ENCODE measurements at places on chromosomes 6 and 20. TPM values are rescaled to one million over a fixed set of nuclear protein-coding genes. Genes with fewer than 3 reads are reported as not detected.

Gene KIAA1755
- total RNA-seq: not detected

Gene PBOV1
- not detected for total RNA-seq

Gene C6orf163
- total RNA-seq: 1.5 TPM

Gene BHLHE23
- total RNA-seq: not detected

Gene IRF4
- total RNA-seq: 601 TPM

Gene BANF2
- total RNA-seq: not detected

Gene KIF6
- total RNA-seq: 0.43 TPM

Gene GRM1
- total RNA-seq: not detected

Gene SMPDL3A
- not detected for total RNA-seq

Gene EYS
- not detected for total RNA-seq

Gene FOXO3
- 7.4 TPM for total RNA-seq

Gene EFHC1
- 2.2 TPM for total RNA-seq

Gene NRSN1
- total RNA-seq: not detected

Gene TDRD6
- total RNA-seq: not detected

Gene MATN4
- 0.35 TPM for total RNA-seq

Gene HNF4A
- not detected for total RNA-seq

Gene OCSTAMP
- 0.19 TPM for total RNA-seq

Gene CDKN1A
- total RNA-seq: 35.9 TPM

Gene KIF25
- not detected for total RNA-seq

Gene HRH3
- not detected for total RNA-seq

Gene MUC22
- not detected for total RNA-seq

Gene CST4
- total RNA-seq: not detected

Gene LGSN
- not detected for total RNA-seq

Gene LAMA2
- total RNA-seq: 0.80 TPM

Gene EDN1
- not detected for total RNA-seq

Gene PRL
- total RNA-seq: not detected

Gene BFSP1
- total RNA-seq: 0.23 TPM

Gene CABLES2
- 7.6 TPM for total RNA-seq

Gene HLA-DMA
- total RNA-seq: 11.8 TPM

Gene DEFB113
- not detected for total RNA-seq

Gene BMP6
- total RNA-seq: 0.14 TPM

Gene BPI
- not detected for total RNA-seq

Gene TMEM200A
- 0.21 TPM for total RNA-seq

Gene TBP
- total RNA-seq: 23.9 TPM

Gene TPD52L1
- total RNA-seq: 0.89 TPM

Gene GSTA3
- not detected for total RNA-seq

Gene KIF16B
- total RNA-seq: 8.7 TPM

Gene GPX5
- not detected for total RNA-seq

Gene GJA10
- total RNA-seq: not detected

Gene OR2J3
- not detected for total RNA-seq

Gene CTAGE9
- total RNA-seq: 0.21 TPM

Gene ABHD16B
- 0.11 TPM for total RNA-seq

Gene TRERF1
- total RNA-seq: 12.2 TPM

Gene RAMACL
- total RNA-seq: 0.30 TPM
